ENCODE measurements at places on chromosomes 3 and 15.

DNA sequence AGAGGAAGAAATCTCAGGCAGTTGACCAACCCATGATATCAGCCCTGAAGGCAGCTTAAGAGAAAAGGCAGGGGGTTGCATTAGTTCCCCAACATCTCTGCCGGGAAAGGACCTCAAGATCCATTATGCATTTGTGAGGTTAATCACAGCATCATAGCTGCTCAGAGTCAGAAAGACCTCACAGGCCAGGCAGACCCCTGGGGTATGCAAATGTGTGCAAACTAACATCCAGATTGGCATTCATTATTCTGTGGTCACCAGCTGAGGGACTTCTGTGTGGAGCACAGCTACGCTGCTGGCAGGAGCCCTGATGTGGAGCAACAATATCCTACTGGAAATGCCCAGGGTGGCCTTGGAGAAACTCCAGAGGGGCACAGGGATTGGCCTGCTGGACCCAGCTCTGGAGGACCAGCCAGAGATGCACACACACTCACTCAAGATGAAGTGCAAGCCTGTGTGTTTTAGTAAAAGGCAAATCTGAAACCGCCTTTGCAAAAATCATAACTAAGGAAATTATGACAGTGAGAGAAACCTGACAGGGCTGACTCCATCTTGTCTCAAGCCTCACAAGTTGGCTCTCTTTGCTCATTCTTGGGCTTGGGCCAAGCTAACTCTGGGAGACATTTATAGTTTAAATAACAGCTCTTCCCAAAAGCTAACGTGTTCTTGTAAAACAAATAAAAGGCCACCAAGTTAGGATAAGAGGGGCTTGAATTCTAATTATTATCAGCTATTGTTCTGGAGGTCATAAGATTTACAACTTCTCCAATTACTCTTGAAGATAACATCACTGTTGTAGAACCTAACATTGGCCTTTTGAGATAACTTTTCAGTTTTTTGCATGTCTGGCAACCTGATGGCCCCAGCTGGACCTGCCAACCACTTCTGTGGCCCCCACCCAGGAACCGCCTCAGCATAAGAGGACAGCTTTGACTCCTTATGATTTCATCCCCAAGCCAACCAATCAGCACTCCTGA lies 257.1 kb downstream of the UACA start:
- no peak for DNase-seq

DNA sequence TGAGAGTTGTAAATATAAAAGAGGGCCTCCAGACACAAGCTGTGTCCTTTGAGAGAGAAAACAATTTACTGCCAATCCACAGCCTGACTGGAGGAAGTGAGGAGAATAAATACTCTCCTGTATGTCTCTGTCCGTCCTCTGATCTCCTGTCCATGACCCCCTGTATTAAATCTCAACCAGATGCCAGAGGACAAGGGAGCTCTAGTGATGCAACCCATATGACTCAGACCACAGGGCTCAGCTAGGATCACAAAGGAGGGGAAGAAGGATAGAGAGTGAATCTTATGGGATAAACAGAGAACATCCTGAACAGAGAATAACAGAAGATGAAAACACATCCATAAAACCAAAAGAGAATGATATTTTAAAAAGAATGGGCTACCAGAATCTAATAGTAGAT lies 482.6 kb downstream of the PLOD2 start:
- no peak for DNase-seq

GRCh38 chr3:148742118-148742517 lies 44.4 kb downstream of the AGTR1 start:
- no peak for DNase-seq

DNA sequence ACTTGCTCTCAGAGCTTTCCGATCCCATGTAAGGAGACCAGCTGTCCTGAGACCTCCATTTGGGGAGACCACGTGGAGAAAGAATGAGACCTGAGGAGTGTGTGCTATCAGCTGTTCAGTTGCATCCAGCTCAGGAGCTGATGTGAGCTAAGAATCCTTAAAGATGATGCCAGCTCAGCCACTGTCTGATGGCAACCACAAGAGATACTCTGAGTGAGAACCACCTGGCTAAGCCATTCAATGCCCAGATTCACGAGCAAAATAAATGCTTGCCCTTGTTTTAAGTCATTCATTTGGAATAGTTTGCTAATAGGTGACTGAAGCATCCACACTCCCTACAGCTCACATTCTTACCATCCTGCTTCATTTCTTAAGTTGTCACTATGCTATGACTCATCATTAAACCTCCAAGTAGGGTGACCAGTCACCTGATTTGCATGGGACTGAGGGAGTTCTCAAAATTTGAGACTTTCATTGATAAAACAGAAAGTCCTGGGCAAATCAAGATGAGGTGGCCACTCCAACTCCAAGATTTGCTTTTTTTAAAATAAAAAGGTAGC lies 56.4 kb downstream of the SPTSSB start:
- no peak for DNase-seq

GRCh38 chr3:101182734-101183133 lies 137.6 kb downstream of the IMPG2 start:
- DNase-seq: no peak

DNA sequence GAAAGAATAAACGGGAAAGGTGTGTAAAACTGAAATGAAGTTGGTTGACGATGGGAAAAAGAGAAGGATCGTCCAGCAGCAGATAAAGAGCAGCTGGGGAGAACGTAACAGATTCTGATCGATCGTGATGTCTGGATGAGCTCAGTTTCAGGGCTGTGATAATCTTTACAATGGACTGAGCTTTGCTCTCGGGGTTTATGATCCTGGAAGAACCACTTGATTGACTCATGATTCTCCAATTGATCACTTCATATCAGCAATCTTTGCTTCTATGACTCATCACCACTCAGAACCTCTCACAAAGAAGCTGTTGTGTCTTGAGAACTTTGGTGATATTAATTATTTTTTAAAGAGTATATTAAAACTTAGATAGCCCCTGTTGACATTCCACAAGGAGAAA lies 690.7 kb downstream of the TUSC7 start:
- DNase-seq: no peak

DNA sequence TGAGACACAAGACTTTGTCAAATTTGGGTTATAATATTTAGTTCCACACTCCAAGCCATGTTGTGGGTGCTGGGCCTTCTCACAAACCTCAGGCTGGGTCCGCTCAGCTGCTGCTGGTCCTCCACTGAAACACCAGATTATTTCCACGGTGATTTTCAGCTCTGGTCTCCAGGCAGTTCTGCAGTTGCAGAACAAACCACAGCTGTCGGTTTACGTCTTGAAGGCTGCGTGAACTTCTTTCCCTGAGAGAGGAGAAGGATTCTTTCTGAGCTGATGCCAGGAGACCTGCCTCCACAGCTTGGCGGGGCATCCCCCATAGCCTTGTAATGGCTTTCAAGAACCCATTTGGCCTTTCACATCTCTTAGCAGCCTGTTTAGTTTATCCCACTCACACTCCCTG lies 16.2 kb downstream of the GALNT15 start:
- DNase-seq: no peak

DNA sequence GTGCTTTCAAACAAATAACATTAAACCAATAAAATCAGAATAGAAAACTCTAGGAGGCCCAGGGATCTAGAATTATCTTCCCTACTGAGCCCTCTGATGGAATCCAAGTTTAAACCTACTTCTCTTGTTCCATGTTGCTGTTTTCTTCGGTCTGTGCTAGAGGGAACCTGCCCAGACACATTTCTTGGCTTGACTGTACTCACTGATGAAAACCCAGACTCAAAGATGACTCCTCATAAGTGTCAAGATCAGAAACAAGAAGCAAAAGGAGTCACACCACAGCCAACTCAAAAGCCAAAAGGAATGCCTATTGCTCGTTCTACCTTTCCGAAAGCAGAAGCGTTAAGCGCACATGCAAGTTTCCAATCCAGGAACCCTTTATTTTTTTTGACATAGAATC lies 31.6 kb downstream of the SCAP start:
- no peak for DNase-seq

Data from activated T-helper 1 cell treated with anti-CD3 and anti-CD28 coated beads, Interleukin-2, amount 50 U/mL, for 16 hours (primary cell).